ENCODE measurements at places on chromosomes 3 and 15.

DNA sequence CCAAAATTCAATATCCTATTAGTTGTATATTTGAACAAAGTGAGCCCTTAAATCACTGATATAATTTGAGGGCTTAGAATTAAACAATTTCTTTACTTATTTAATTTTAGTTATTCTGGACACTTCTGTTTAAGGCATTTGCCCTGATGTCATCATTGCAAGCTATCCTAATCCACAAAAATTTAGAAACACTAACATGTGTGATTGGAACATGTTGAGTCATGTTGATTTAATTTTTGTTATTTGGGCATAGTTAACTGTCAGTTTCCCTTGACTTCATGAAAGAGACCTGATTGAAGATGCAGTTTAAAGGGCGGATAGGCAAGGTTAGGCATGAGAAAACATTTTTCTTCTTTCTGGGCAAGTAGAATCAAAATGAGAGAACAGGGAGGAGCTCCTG lies 682.6 kb downstream of the ROBO1 start:
- DNase-seq = no peak

DNA sequence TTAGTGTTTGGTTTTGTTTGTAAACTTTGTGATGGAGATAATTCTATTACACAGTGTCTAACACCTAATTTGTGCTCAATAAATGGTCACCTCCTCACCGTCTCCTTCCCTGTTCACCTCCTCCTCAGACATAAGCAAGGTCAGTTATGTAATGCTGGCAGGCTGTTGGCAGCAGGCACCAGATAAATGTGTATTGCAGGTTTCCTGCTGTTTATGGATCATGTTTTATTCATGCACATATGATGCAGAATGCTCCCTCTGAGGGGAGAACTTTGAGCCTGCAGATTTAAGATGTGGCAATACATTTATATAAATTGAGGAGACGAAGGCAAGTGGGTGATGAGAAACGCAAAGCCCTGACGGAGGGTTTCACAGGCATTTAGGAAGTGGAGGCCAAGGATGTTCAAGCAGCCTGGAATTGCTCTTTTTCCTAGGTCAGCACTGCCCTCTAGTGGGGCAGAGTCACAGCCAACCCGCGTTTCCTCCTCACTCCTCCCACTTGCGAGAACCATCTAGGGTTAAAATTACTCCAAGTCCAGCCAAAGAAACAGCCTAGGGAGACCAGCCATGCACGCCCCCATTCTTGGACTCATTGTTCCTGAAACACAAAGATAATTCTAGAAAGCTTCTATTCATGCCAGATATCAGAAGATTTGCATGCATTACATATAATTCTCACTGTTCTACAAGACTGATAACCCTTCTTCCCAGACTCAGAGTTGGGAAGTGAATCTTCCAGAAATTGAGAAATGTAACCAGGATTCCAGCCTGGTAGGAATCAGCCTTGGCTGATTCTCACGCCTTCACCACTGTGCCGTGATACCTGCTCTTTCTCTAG lies 228.7 kb downstream of the SLCO3A1 start:
- no peak for DNase-seq

GRCh38 chr15:100005715-100006114 lies 272.5 kb upstream of the LYSMD4 start:
- no peak for DNase-seq

DNA sequence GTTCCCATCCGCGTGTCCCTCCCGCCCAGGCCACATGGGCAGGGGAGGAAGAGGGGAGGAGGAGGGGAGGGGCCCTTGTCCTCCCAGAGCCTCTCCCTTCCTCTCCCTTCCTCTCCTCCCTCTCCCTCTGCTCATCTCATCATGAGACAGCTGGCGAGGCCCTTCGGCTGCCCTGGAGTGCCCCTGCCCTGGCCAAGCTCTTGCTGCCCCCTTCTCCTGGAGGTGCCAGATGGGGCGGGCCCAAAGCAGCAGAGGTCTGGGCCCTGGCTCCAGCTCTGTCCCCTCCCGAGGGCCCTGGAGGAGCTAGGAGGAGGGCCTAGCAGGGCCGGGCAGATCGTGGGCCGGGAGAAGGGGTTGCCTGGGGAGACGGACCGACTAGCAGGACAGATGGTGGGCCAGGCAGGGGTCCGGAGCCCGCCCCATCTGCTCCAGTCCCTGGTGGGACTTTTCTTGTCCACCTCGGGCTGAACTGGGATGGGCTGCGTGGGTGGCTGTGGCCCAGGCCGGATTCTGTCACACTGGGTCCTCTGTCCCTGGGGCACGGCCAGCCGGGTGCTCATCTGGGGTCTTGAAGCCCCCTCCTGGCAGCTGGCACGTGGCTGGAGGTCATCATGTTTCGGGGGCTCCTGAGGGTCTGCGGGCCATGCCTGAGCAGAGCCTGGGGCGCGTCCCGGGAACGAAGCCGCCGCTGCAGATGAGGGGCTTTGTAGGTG lies 183.4 kb downstream of the GOLGA6L6 start:
- no peak for DNase-seq

DNA sequence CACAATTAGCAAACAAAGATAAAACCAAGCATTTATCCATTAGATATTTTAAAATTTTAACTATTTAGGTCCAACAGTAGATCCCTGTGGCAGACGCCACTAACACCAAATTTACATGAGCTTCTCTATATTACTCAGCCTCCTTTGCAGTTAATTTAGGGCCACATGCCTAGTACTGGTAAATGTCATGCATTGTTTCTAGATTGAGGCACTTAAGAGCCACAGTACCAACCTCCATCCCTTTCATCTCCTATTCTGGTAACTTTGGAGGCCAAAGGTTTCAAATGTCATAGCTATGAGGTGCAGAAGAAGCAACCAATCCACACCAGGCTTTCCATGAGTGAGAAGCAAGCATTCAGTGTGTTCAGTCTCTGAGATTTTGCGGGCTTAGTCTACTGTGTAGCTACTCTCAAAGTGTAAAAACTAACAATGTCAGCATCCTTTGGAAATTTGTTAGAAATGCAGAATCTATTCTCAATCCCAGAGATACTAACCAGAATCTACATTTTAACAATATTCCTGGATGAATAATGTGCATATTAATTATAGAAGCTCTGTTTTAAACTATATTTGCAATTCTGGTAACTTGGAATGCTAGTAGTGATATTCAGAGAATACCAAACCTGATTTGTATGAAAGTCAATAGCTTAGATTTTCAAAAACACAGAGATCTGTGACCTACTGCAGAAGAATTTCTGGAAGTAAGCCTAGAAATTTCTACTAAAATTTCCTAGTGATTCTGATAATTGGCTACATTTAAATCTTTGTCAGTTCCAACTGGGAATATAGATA lies 206.3 kb upstream of the CD96 start:
- DNase-seq = no peak

DNA sequence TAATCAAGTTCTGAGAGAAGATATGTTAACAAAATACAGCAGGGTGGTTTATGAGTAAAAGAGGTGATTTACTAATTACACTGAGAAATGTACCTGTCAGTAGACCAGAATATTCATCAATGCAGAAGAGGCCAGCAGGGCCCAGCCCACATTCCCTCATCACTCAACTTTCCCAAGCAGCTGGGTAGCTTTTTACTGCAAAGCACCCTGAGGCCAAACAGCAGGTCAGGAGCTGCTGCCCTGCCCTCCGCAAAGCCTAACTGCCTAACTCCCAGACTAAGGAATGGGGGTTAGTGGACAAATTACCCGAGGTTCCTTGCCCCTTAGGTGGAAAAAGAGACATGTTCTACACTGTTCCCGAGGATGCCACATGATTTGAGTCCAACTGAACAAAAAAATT lies 108.2 kb downstream of the TBL1XR1 start:
- no peak for DNase-seq

- DNase-seq = no peak
Observed at GRCh38 chr3:58335652-58335947, 2.9 kb downstream of the PXK start.

DNA sequence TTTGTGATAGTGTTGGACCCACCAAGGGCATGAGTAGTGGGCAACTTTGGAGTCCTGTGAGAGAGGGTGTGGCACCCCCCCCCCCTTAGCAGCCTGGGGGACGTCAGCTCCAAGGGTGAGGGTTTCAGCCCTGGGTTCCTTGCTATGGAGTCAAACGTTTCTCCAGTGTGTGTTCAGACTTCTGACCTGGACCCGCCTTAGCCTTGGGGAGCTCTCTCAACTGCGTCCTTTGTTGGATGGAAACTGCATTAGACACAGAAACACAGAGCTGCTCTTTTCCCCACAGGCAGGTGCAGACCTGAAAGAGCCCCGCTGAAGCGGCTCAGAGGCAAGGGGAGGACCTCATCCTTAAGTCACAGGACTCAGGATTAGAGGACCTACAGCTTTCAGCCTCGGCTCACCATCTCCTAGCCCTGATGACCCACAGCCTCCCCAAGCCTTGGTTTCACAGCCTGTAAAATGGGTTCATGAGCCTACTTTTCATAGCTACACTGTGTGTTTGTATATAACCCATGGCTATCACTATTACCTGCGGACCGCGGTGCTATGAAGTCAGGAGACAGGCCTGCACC lies 19.9 kb downstream of the ZNF710 start:
- no peak for DNase-seq

- DNase-seq = no peak
Observed at GRCh38 chr3:115520651-115521245, 102.6 kb upstream of the GAP43 start.

GRCh38 chr3:53589201-53589600 lies 94.8 kb downstream of the CACNA1D start:
- no peak for DNase-seq

DNA sequence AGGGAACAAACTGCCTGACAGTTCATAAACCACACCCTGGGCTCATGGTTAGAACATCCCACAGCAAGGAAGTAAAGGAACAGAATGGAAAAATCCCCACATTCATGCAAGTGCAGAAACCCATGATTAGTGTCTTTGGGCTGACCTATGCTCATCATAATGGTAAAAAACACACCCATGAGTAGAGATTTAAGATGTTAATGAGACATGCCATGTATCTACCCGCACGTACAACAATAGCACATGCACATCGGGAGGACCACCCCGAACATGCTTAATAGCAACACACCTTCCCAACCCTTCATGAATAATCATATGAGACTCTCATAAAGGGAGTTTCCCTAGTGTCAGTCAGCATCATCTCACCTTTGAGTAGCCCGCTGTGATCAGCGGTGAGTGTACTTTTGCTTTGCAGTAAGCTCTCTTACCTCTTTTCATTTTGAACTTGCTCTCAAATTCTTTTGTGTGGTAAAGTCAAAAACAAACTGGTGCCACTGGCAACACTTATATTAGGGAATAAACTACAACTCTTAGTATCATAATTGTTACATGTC lies 23.2 kb downstream of the ZBED2 start:
- no peak for DNase-seq

- DNase-seq = no peak
Observed at GRCh38 chr3:177197727-177198460, 612 bp upstream of the TBL1XR1 start.

DNA sequence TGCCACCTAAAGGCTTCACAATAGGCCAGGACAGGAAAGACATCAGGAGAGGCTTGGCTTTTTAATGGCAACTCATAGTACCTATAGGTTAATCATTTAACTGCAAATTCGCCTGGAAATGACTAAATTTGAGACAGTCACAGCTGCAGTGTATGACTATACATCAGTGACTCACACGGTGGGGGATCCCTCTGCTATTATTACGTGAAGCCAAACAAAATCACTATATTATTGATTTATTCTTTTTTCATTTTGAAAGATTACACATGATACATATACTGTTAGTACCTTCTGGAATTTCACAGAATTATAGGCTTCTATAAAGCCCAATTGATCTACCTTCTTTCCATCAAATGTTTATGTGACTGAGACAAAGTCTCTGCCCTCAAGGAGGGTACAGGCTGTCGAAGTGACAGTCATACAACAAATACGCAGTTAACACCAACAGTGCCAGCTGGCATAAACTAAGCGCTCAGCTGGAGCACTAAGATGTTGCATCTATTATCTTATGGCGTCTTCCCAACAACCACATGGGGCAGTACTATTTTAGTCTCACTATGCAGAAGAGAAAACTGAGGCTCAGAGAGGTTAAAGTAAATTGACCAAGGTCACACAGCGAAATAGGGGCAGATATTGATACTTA lies 82.0 kb upstream of the LMOD3 start:
- peak; percentile 36 for DNase-seq

- DNase-seq = no peak
Observed at GRCh38 chr3:33914212-33914611, 115.8 kb downstream of the PDCD6IP start.

- no peak for DNase-seq
Observed at GRCh38 chr15:82921242-82921641, 31.3 kb downstream of the HOMER2 start.

DNA sequence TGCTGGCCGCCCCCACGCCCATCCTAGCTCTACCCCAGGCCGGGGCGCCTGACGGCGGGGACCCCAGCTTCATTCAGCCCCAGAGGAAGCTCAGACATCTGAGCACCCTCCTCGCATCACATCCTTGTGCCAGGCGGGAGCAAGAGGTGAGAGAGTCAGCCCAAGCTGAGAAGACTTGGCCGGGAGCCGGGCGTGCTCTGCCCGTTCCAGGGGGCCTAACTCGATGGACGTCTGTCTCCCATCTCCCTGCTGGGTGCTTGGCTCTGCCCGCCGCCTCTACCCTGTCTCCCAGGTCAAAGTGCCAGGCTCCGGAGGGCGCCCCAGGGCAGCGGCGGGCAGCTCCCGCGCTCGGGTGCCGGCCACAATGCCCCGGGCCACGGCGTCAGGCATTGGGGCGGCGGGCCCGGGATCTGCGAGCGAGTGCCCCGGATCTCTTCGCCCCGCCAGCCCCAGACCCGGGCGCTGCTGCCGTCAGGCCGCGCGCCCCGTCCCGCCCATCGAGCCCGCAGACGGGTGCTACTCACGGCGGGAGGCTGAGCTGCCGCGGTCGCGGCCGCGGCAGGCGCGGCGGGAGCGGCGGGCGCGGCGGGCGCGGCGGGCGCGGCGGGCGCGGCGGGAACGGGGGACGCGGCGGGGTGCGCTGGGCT lies 388 bp downstream of the DAPK2 start:
- DNase-seq = no peak

- DNase-seq = no peak
Observed at GRCh38 chr3:183584246-183584913, 28.9 kb upstream of the KLHL6 start.

DNA sequence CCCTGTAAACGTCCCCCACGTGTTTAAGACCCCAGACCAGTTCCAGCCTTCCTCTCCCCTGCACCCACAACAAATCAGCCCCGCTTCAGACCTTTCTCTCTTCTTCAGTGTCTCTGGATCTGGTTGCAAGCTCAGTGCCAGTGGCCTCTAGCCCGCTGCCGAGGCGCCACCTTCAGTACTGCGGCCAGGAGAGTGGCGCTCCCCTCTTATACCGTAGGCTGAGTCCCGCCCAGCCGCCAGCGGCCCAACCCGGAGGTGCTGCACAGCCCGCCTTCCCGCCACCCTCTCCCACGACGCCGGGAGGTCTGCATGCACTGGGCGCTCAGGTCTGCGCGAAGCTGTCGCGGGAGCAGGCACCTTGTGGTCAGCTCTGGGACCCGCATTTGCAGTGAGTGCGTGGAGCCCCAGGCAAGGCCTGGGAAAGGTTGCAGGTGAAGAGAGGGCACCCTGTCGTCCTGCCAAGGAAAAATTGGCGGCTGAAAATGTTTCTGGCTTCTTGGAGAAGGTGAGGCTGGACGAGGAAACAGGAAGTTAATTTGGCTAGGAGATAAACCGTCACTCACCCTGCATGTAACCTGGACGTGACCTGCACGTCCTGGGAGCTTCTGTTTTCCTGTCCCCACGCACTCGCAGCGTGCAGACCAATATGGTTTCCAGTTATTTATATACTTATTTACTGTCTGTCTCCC lies at the start of gene C2CD4B:
Gene C2CD4B, minus strand, starts transcription at position 182 of the 689 bp plus-strand sequence. CDS start 301 bp downstream, outside the sequence.
- DNase-seq = no peak

GRCh38 chr3:25381083-25381482 lies 47.0 kb upstream of the RARB start:
- no peak for DNase-seq

GRCh38 chr3:27681249-27681748 lies 40.8 kb downstream of the EOMES start:
- no peak for DNase-seq

GRCh38 chr3:127065138-127065427 lies 82.2 kb downstream of the PLXNA1 start:
- no peak for DNase-seq
